Body of pancreas (tissue), 4 donors: ENCODE measurements at places on chromosomes 6 and 20.

GRCh38 chr6:147126618-147127022, 77.6 kb upstream of the STXBP5 start:
- DNase-seq: no peak

GRCh38 chr6:22328474-22328873, 31.6 kb upstream of the PRL start:
- no peak for DNase-seq

DNA sequence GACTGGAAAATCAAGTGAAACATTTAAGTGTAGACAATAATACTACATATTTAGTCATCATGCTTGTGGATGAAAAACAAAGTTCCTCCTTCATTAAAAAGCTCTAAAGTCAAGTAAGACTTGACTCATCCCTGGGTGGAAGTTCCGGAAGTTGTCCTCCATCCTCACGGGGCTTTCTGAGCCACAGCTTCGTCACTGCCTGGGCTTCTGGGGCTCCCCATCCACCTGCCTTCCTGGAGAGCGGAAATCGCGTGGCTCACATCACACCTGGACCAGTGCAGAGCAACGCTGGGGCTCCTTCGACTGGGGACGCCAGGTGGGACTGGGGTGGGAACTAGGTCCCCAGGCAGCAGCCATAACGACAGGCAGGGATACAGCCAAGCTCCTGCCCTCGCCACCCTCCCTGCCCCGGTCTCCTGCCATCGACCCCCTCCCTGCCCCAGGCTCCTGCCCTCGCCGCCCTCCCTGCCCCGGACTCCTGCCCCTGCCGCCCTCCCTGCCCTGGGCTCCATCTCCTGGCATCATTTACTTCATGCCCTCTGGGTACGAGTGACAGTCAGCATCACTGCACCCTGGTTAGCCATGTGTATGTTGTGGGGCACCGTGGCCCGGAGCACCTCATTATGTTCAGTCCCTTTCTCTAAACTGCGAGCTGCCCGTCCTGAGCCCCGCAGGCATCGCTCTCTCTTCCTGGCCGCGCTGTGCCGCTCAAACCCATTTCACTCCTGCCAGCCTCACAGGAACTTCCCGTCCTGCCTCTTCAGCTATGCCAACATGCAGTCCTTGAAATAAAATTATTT, 12.9 kb downstream of the THBS2 start:
- DNase-seq: no peak

DNA sequence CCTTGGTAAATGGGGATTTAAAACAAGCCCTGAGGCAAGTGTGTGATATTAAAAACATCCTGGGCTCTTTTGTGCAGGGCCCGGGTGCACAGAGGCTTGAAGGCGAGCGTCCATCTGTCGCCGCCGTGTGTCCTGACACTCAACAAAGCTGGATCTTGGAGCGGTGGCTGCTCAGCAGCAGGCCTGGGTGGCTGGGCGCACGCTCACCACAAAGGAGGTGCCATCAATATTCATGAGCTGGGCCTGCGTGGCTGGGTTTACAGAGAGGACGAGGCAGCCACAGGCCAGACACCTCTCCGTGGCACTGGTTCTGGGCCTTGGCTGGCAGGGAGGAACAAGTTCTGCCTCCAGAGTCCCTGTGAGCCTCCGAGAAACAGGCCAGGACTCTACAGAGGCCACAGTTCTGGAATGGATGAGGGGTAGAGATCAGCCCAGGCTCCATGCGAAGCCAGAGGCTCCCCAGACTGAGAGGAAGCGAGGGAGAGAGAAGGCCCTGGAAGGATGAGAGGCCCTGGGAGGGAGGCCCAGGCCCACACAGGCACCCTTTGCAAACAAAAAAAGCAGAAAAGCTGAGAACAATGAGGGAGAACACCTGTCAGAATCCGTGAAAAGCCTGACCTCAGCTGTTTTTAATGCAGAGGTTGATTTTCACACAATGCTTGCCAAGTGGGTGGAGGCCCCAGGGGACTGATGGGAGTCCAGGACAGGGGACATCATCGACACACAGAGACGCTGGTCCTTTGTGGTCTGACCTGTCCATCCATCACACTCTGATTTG, 21.9 kb downstream of the BHLHE23 start:
- DNase-seq: no peak

GRCh38 chr6:45640811-45641210, 263.1 kb upstream of the SUPT3H start:
- no peak for DNase-seq

DNA sequence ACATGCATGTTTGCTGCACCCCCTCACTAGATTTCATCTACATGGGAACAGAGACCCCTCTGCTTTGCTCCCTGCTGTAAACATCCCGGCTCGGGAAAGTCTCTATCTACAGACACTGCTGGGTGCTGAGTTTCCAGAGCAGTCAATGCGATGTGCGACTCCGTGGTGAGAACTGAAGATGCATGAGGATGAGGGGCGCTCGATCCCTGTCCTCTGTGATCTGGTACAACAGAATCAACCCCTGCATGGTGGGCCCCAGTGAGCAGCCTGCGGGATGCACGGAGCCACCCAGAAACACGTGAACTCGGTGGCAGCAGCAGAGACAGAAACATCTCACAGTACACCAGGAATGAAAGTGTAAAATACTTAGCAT, 83.1 kb downstream of the THBS2 start:
- DNase-seq: no peak

- DNase-seq: no peak
These were observed 234.5 kb upstream of the PRDM1 start for GRCh38 chr6:105851606-105852005.

- DNase-seq: no peak
These were observed 121.7 kb downstream of the BCAS1 start for GRCh38 chr20:53948383-53949318.

- DNase-seq: peak; percentile 43
These were observed 507.3 kb upstream of the CITED2 start for GRCh38 chr6:139881728-139882211.

GRCh38 chr6:77834591-77834996, 181.8 kb downstream of the MEI4 start:
- no peak for DNase-seq

DNA sequence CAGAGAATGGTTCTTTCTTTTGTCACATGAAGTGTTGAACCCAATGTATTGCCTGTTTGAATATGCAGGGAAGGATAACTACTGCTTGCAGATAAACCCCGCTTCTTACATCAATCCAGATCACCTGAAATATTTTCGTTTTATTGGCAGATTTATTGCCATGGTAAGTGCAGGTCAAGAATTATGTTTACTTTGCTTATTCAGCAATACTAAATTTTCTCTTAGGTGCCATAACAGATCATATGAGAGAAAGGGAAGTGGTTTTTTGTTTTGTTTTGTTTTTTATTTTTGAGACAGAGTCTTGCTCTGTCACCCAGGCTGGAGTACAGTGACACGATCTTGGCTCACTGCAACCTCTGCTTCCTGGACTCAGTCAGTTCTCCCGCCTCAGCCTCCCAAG, 36.6 kb upstream of the DYNLRB1 start:
- no peak for DNase-seq

GRCh38 chr6:46159229-46159628, 11.6 kb downstream of the ENPP5 start:
- no peak for DNase-seq

DNA sequence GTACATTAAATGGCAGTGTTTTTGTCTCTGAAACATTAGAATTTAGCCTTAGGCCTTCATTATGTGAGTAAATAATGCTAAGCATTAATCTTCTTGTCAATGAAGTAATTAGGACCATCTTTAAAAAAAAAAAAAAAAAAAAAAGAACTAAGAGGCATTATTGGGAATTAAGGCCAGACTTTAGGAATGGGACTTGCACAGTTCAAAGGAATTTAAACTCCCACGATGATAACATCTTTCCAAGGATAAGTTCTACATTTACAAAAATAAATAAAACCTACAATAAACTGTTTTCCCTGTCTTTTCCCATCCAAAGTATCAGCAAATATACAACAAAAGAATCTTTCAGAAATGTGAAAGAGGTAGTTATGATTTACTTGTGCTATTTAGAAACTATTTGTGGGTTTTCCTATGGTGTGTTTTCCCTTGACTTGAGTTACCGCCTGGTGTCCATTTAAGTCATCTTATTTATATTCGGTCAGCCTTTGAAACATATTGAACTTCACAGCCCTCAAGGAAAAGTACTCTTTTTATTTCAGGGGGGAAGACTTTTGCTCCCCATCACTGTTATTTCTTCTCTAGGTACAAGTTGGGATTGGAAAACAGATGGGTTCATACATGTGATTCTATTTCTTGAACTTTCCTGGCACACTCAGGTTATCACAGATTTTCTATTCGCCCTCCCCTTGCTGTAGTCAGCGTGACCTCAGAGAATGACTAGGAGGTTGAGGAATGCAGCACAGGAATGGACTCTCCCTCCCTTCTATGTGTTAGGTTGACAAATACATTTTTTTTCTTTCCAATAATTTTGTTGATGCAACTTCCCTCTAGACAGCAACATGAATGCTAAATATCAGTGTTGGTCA, 13.6 kb downstream of the STMND1 start:
- DNase-seq: peak; percentile 40

- no peak for DNase-seq
These were observed 42.5 kb downstream of the SESN1 start for GRCh38 chr6:109052018-109052651.

DNA sequence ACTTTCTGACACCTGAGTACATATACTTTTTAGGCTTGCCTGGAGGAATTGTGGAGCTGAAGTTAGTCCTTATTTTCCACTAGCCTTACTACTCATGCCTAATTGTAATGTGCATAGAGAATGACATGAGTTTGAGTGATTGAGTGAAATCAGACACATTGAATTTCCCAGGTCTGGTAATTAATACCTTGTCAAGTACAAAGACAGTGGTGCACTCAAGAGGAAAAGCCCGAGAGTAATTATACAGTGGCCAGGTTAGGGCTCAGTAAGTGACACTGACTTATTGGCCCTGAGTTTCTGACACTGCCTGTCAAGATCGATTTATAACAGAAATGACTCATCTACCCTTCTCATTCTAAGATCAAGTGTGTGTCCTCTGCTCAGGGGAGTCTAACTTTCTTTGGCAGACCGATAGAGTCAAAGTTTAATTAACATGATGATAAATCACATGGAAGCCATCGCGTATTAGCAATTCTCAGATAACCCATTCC, 288.3 kb downstream of the TPBG start:
- no peak for DNase-seq

DNA sequence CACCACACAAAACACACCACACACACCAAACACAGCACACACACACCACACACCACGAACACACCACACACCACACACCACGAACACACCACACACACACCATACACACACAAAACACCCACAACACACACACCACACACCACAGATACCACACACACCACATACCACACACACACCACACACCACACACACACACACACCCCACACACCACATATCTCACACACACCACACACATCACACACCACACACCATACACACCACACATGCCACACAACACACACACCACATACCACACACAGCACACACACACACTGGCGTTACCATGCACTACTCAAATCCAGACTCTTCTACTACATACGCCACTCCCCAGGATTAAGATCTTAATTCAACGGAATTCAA, 118.9 kb upstream of the THBS2 start:
- no peak for DNase-seq

DNA sequence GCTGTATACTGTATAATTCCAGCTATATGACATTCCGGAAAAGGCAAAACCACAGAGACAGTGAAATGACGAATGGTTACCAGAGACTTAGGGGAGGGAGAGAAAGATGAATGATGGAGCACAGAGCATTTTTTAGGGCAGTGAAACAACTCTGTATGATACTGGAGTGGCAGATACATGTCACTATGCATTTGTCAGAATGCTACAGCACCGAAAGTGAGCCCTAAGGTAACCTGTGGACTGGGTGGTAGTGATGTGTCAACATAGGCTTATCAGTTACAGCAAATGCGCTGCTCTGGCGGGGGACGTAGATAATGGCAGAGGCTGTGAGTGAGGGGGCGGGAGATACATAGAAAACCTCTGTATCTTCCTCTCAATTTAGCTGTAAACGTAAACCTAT, 201.3 kb upstream of the SSTR4 start:
- no peak for DNase-seq

DNA sequence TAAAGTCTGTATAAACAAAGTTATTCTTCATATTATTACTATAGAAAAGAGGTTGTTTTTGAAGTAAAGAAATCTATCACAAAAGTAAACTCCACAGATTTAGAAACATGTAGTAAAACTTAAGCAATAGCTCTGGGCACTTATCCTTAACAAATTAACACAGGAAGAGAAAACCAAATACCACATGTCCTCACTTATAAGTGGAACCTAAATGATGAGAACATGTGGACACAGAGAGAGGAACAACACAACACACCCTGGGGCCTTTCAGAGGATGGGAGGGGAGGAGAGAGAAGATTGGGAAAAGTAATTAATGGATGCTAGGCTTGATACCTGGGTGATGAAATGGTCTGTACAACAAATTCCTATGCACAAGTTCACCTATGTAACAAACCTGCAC, 57.2 kb downstream of the C6orf58 start:
- DNase-seq: no peak

DNA sequence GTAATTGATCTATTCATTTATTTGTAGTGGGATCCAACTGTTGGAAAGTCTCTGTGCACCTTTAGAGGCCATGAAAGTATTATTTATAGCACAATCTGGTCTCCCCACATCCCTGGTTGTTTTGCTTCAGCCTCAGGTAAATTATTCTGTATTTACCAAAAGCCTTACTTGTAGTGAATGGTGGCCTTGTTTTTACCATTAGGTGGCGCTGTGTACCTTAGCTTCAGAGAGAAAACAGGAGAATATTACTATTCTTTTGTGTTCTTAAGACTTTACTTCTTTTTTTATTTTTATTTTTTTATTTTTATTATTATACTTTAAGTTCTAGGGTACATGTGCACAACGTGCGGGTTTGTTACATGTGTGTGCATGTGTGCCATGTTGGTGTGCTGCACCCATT, 23.7 kb downstream of the PEX7 start:
- DNase-seq: peak; percentile 76

DNA sequence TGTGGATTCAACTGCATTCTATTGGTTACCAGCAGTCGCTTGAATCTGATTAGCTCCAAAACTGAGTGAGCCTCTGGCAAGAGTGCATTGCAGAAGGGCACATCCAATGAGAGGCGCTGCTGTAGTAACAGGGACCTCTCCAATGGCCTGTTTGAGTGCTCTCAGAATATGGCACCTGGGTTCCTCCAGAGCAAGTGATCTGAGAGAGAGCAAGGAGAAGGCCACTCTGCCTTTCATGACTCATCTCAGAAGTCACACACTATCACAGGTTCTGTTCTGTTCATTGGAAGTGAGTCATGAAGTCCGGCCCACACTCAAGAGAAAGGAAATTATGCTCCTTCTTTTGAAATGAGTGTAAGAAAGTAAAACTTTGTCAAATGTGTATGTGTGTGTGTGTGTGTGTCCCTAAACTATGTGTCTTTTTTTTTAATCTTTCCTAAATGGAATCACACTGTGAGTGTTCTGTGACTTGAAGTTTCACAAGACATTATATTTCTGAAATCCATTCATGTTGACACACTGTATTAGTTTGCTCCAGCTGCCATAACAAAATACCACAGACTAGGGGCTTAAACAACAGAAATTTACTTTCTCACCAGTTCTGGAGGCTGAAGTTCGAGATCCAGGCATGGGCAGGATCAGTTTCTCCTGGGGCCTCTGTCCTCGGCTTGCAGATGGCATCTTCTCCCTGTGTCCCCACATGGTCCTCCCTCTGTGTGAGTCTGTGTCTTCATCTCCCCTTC, 138.3 kb upstream of the CDYL start:
- no peak for DNase-seq

- DNase-seq: peak; percentile 23
These were observed 887 bp downstream of the CLPS start for GRCh38 chr6:35796236-35796635.

- no peak for DNase-seq
These were observed 10.4 kb upstream of the RNF182 start for GRCh38 chr6:13914351-13914750.

GRCh38 chr6:135281227-135281626, 100.1 kb downstream of the MYB start:
- no peak for DNase-seq
